ENCODE measurements at places on chromosomes 5 and 9.

DNA sequence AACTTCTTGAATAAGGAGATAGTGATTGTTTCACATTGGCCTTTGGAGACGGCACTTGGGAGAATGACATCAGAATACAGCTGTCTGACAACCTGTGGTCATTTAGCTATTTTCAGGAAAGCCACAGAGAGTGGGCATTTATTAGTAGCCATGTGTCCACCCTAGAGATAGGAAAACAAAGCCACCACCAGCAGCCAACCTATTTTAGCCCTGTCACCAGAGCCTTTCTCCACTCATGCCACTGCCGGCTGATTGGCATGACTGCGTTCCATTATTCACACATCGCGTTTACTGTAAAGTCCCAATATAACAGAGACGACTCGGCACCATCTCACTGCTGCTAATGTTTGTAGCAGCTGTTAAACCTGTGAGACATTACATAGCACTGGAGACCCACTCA is 330.1 kb downstream of the NDUFS4 start:
- DNase-seq: no peak

GRCh38 chr9:97632248-97632984 is 752 bp downstream of the TSTD2 start:
- no peak for DNase-seq

- DNase-seq: no peak
Observed at GRCh38 chr9:77659926-77660325, 11.8 kb upstream of the GNA14 start.

GRCh38 chr5:79143684-79144379 is 32.2 kb downstream of the BHMT start:
- no peak for DNase-seq

DNA sequence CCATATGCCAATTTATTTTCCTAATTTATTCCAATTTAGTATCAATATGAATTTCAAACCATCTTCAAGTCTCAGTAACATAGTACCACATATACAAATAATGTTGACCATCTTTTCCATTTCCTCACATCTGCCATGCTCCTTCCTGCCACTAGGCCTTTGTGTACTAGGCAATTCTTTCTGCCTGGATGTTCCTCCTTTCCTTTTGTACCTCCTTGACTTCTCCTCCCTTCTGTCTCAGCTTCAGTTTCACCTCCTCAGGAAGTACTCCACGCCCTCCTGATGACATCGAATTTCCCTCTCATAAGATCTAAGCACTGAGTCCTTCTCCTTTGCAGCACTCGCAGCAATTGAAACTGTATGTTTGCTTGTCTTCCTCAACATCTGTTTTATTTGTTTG is 53.9 kb downstream of the MEF2C start:
- peak; percentile 15 for DNase-seq

DNA sequence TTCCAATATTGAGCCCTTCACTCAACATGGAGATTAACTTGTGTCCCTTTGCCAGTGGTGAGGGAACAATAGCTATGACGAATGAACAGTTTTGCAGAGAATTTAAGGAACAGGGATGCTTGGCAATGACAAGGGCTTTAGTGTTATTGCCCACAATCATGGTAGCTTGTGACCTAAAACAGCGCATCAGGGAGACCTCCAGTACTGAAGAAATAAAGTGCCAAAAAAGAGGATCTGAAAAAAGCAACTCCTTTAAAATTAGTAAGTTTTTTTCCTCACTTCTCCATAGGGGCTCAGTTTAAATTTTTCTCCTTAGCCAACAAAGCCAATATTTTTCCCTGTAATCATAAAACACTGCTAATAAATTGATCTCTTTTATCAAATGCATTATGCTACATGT is 41.8 kb upstream of the PAM start:
- no peak for DNase-seq

DNA sequence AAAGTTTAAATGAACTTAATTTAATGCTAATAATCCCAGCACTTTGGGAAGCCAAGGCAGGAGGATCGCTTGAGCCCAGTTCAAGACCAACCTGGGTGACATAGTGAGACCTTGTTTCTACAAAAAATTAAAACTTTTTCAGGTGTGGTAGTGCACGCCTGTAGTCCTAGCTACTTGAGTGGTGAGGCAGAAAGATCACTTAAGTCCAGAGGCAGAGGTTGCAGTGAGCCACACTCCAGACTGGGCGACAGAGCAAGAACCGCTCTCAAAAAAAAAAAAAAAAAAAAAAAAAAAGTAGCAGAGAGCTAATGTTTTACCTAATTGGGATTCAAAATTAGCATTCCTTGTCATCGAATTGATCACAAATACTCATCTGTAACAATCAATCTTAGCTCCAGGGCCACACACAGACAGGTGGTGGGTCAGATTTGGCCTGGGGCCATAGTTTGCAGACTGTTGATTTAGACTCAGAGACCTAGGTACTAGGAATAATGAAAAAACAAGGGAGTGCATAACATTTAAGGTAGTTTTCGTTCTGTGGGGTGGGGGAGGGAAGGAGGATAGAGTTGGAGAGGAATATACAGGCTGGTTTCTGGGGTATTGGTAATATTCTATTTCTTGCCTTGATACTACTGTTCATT is 21.4 kb downstream of the HSDL2 start:
- no peak for DNase-seq

GRCh38 chr5:141186897-141187512 is at the start of gene PCDHB9:
TSS of gene PCDHB9 (plus strand) at chr5:141187161. CDS start at chr5:141187319, 158 bp downstream.
- no peak for DNase-seq

DNA sequence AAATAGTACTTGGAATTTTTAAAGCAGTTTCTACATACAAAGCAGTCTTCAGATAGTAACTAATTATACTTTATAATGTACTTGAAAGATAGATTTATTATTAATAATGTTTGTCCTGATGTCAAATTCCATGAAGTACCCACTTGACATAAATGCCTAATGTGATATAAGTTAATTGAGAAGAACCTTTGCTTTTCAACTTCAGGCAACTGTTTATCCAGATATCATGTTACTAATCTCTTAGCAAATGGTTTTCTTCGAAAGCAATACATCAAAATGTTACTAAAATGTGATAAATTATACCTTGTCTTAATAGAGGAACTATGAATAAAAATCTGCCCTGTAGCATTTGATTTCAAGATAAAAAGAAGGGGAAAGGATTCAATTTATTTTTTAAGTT is 146.8 kb upstream of the FBXL17 start:
- DNase-seq: no peak

DNA sequence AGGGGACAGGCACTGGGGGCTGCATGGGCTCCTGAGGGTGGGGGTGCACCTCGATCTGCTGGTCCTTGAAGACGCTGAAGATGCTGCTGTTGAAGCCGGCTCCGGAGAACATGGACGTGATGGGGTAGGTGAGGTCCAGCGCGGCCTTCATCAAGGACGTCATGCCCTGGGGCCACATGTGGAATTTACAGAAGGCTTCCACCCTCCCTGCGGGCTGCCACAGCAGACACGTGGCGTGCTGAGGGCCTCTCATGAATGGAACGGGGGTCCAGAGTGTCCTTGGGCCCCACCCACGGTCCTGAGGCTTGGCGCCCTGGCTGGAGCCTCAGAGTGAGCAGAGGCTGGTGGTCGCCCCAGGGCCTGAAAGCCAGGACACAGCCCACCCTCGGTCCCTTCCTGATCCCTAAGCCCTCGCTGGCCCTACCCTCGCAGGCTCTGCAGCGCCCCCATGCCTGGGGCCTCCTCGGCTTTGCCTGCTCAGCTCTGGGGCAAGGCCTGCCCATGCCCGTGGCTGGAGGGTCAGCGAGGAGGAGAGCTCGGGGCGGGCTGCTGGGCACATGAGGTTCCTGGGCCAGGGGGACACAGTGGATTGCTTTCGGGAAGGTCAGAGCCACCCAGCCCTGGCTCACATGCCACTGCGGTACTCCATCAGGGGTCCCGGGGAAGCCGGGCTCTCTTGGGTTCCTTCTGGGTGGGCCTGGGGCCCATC is 5.3 kb upstream of the NSMF start:
- no peak for DNase-seq

DNA sequence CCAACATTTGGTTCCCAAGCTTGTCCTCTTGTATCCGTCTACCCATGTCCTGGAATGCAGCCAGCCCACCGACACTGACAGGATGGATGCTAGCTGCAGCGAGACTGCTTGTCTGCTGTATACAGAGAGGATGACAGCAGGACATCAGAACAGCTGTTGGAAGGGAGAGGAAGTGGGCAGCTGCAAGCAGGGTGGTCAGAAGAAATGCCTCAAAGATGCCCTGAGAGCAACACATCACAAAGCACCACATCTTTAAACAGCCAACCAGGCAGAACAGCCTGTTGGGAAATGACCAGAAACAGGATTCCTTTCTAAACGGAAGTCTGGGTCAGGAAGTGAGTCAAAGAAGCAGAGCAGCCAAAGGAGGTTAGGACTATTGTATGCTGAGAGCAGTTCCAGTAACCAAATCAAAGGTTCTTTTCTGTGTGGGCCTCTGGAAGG is 219.1 kb downstream of the NDUFS4 start:
- no peak for DNase-seq
